ENCODE measurements at places on chromosomes 7 and 10.

DNA sequence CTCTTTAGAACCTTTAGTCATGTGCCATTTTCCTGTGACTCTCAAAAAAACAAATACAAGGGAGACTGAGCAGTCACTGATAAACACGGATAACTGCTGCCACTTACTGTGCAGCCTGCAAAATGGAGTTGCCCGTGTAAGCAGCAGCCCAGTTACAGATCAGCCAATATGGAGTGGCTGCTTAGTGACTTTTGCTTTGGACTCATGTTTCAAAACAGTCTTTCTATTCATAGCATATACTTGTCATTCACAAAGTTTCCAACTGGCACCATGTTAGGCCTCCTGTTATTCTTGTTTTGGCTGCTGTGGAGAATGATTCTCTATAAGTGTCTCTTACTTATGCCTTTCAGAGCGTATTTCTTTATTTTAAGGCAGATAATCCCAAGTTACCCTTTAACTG lies 3.0 kb downstream of the FAM204A start:
- DNase-seq: no peak

DNA sequence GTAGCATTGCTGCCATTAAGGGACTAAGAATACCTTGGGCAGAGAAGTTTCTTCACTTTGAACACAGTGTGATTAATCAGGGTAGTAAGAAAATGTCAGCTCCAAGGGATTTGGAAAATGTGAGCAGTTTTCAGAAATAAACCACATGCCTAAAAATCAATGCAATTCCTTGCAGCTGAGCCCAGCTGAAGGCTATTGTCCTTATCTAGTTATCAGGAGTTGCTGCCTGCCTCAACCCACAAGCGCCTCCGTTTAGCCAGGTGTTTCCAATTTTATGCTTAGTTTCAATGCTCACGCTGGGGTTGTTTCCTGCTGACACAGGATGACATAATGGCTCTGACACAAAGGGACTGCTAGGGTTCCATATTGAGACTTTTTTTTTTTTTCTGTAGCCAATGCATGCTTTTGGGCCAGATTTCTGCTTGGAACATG lies 132.3 kb upstream of the ANK3 start:
- no peak for DNase-seq

- DNase-seq: no peak
Observed at GRCh38 chr10:101671453-101671852, 23.5 kb downstream of the FBXW4 start.

GRCh38 chr10:9853405-9854355 lies 1164.0 kb upstream of the CELF2 start:
- DNase-seq: no peak

DNA sequence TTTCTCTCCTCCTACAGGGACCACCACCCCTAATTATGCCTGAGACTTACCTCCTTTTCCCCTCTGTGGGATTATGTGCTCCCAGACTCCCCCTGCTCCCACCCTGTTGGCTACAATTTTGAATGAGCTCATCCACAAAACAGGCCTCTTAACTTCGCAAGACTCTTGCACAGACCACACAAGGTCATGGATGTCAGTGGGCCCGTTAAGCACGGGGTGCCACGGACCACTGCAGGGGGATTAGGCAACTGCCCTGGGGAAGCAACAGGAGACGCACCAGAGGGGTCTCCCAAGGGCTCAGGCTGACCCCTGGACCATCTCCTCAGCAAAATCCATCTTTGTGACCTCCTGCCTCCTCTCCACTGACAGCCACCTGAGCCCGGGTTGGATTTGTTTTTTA lies 42.1 kb upstream of the COL13A1 start:
- no peak for DNase-seq

- DNase-seq: no peak
Observed at GRCh38 chr7:128236924-128237586, 4.0 kb upstream of the LEP start.

DNA sequence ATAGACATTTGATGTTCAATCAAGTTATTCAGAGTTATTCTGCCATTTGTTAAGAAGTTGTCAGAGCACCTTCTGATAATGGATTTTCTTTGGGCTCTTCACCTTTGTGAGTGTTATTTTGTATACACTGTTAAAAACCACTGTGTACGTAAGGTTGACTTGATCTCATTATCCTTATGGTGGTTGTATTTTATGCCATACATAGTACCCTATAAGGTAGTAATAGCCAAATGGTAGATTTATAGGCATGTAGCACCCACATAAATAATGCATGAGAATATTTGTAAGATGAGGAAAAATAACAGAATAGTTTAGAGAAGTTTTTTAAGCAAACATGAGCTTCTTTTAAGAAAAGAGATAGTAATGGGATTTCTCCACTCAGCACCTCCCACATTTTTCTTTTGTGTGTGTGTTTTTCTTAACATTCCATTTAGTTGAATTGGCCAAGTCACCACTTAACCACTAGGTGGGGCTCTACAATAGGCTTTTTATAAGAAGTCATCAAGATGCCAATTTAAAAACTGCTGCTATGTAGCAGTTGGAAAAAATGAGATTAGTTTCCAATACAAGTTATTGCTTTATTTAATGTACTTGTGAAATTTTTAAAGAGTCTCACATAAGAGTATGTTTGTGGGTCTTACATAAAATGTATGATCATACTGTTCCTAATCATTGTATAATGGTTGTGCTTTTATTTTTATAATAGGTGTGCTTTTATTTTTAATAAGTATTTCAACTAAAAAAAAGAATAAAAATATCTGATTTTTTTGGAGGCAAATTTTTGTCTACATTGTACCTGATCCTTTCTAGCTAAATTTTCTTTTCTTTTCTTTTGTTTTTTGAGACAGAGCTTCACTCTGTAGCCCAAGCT lies 41.1 kb upstream of the STMP1 start:
- DNase-seq: no peak

- no peak for DNase-seq
Observed at GRCh38 chr7:31883761-31884164, 186.4 kb downstream of the PDE1C start.

DNA sequence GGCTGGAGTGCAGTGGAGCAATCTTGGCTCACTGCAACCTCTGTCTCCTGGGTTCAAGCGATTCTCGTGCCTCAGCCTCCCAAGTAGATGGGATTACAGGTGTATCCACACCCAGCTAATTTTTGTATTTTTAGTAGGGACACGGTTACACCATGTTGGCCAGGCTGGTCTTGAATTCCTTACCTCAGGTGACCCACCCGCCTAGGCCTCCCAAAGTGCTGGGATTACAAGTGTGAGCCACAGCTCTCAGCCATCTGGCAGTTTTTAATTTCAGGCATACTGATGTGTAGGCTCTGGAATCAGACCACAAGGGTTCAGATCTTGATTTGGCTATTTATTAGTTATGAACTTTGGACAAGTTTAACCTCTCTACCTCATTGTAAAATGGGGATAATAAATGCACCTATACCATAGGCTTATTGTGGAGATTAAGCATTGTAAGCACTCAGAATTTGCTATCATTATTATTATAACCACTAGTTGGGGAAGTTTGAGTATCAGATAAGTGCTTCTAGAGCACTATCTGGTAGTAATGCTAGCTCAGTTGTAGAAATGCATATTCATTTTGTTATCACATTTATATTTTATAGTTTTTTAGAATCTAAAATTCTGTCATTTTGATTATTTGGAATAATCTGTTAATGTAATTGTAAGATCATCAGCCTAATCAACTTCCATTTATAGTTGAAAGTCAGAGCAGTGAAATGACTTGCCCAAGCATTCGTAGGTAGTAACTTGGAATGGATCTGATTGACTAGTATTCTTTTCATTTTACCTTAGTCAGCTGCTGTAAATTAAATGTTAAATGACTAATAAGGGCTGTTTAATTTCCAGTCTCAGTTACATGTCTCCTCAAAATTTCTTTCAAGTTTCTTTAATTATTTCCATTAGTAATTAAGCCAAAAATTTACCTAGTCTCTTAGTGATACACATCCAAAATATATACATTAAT lies 22.5 kb downstream of the KMT2E start:
- DNase-seq: no peak

DNA sequence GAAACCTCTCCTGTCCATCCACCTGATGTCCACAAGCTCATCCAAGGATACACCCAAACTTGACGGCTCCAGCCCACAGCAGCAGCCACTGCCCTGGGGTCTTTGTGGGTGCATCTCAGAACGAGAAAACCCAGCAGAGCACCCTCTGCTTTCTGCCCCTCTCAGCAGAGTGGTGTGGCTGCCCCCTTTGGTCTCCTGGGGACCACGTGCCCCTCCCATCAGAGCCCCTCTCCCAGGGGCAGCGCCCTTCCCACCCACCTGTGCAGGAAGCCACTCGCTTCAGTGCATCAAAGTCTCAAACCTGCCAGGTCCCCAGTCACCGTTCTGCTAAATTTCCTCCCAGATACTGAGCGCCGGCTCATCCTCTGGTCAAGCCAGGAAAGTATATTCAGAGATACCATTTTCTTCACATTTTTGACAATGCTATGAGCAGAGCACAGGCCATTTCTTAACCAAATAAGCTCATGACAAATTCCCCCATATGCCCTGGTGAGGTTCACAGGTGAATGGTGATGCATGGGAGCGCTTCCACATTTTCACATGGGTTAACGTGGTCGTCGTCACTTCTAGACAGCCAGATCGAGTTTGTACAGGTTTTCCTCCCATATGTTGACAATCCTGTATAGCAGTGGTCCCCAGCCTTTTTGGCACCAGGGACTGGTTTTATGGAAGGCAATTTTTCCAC lies 32.4 kb downstream of the CAMK2B start:
- DNase-seq: no peak

DNA sequence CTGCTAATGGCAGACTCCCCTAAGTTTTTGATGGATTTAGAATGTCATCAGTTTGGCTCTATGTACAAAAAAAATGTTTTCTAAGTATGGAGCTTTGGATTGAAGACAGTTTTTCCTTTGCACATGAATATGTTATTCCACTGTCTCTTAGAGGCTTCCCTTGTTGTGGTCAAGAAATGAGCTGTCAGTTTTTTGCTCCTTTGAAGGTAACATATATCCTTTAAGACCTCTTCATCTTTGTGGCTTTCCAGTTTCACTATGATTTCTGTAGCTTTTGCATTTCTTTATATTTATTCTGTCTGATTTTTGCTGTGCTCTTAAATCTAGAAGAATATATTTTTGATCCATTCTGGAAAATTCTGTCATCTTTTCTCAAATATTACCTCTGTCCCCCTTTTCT lies 15.8 kb upstream of the ODAD2 start:
- no peak for DNase-seq

- DNase-seq: no peak
Observed at GRCh38 chr10:29670761-29671160, 36.0 kb upstream of the SVIL start.

GRCh38 chr10:85524001-85524666 lies 842.5 kb downstream of the GRID1 start:
- DNase-seq: no peak

DNA sequence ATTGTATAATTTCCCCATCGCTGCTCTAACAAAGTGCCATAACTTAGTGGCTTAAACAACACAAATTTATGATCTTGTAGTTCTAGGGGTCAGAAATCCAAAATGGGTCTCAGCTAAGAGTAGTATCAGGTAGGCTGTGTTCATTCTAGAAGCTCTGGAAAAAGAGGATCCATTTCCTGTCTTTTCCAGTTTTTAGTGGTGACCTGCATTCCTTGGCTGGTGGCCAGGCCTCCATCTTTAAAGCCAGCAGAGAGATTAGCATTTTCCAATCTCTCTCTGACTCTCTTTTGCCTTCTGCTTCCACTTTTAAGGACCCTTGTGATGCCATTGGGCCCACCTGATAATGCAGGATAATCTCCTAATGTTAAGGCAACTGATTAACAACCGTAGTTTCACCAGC lies 41.0 kb upstream of the C10orf120 start:
- DNase-seq: no peak

- DNase-seq: no peak
Observed at GRCh38 chr7:115208710-115209560, 287.0 kb downstream of the MDFIC start.

GRCh38 chr10:43253461-43254198 lies 13.2 kb downstream of the RASGEF1A start:
- no peak for DNase-seq

DNA sequence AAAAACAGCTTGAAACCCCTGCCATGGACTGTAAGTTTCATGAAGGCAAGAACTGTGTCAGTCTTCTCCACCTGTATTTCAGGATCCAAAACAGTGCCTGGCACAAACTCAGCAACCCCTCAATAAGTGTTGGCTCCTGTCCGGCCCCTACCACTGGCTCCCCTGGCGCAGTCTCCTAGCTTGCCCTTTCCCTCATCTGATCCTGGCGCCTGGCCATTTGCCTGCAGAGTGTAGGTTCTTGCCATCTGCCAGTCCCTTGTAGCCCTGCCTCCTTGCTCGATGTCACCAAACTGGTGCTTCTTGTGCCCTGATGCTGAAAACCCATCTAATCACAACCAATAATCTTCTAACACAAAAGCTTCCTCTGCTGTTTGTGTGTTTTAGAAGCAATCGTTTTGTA lies 60.4 kb downstream of the LGI1 start:
- DNase-seq: no peak

DNA sequence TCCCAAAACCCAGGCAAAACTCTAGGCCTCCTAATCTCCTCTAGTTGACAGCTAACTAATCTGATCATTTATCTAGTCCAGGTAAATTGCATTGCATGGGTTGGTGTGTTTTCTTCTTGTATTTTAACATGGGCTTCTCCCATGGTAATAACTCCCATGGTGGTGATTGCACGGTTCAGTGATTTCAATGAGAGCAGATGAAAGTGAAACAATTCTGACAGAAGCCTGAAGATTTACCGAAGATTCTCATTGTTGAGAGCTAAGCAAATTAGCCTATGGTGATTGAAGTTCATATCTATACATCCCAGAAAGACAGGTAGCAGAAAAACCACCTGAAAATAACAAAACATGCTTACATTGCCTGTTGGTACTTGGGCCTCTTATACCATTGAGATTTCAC lies 26.6 kb upstream of the LIPN start:
- DNase-seq: no peak

GRCh38 chr10:71316786-71317160 lies 2.3 kb upstream of the SLC29A3 start:
- no peak for DNase-seq

DNA sequence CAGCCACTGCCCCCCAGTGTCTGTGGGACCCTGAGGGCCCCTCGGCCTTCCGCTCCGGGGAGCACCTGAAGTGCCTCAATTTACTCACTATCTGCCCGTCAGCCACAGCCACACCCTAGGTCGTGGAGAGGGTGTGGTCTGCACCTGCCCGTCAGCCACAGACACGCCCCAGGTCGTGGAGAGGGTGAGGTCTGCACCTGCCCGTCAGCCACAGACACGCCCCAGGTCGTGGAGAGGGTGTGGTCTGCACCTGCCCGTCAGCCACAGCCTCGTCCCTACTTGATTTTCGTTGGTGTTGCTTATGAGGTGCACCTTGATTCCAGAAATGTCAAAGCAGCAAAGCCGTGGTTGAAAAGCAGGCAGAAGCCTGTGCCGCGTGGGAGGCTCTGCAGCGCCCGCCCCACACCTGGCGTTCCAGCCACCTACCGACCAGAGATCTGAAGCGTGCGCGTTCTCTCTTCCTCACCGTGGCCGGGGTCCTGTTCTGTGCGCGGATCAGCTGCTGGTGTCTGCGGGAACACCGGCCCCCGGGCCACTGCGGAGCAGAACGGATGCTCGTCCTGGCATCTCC lies 101.6 kb downstream of the DYNC2I1 start:
- peak; percentile 17 for DNase-seq
